DND-41 (cell line): ENCODE measurements at places on chromosomes 4 and X.

GRCh38 chr4:127975121-127975770, 10.0 kb downstream of the ABHD18 start:
- no peak for DNase-seq

GRCh38 chrX:2342874-2343273, 157.9 kb downstream of the DHRSX start:
- no peak for DNase-seq

DNA sequence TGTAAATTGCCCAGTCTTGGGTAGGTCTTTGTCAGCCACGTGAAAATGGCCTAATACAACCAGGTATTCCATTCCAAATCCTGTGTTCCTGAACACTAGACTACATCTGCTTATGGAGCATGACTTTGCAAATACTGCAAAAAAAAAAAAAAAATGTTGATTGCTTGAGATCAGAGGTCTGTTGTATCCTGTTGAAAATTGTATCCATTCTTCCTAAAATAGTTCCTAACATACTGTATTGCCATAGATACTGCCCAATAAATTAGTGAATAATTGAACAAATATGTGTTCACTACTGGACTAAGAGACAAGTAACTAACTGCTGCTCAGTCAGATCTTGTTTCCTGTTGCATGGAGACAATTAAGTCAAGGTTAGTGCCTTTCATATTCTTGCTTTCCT, 164.3 kb upstream of the PABPC4L start:
- DNase-seq = no peak

DNA sequence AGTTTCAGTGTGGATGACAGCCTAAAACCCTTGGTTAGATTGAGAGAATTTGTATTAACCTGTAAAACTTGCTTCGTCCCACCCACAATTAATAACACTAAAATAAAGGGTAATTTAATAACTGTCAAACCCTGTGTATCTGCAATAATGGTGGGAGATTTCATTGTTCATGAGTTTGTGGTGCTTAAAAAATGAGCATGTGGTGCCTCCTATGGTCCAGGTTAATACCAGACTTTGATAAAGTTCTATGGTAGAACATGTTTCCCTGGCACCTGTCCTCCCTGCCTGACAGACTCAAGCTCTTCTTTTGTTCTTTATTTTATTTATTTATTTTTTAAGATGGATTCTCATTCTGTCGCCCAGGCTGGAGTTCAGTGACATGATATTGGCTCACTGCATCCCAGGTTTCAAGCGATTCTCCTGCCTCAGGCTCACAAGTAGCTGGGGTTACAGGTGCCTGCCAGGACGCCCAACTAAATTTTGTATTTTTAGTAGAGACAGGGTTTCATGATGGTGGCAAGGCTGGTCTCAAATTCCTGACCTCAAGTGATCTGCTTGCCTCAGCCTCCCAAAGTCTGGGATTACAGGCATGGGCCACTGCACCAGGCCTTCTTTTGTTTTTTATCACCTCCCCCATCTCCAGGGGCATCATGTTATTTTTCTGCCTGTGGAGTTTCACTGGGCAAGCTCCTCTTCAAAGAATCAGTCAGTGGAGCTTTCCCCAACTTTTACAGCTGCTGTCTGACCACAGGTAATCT, 289.2 kb downstream of the NR3C2 start:
- DNase-seq = no peak

GRCh38 chrX:6568031-6568430, 33.1 kb upstream of the VCX3A start:
- DNase-seq = no peak

- DNase-seq = no peak
These were observed 18.5 kb downstream of the CPZ start for GRCh38 chr4:8610858-8611616.

DNA sequence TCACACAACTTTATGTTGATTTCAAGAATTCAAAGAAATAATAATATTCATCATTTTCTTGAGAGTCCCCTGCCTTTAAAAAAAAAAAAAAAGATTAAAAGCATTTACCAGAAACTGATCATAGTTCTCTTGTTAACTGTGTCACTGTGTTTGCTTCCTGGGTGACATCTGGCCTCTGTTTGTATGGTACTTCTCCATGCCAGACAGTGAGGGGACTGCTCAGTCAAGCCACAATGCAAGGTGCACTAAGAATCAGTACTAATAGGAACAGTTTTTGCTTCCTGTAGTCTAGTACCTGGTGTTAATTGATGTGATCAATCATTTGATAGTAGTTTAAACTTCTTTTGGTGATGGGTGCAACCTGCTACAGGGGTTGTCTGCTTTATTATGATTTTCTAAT, 77.5 kb downstream of the PHOX2B start:
- DNase-seq = no peak

DNA sequence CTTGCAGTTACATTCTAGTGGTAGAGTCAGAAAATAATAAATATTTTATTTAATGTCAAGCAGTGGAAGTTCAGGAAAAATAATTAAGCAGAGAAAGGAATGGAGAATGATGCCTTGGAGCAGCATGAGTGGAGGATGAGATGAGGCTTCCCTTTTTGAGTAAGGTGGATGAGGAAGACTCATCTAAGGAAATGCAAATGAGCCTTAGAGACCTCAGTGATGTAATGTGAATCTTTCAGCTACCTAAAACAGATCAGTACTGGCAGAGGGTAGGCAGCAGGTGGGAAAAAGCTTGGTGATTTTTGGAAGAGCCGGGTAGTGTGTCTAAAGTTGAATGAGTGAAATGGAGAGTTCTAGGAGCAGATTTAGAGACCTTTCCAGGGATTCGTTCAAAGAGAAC, 118.2 kb downstream of the GRID2 start:
- no peak for DNase-seq

DNA sequence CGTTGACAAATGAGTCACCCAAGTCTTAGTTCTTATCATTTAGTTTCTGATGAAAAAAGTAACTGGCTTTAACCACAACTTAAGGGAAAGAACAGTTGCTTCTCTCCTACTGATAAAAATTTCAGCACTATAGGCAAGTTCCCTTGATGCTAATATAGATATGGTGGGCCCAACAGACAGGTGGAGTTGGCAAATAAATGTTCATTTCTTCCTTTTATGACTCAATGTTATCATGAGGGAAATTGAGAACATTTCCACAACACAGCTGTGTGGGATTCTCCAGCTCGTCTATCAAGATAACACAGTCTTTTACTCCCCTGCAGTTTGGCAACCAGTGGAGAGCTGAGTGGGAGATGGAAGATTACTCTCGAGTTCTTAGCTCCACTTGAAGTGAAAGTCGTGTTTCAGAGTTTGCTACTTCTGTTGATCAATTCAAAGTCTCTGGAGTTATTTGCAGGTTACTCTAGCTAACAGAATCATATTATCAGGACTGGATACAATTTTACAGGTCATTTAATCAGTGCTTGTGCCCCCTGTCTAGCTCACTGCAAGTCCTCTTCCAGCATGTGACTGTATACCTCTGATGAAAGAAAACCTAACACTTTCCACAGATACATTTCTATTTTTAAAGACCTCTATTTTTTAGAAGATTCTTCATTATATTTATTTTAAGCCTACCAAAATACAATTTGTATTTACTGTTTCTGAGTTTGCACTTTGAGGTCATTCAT, 270.6 kb upstream of the GK2 start:
- DNase-seq = peak; percentile 62

- DNase-seq = peak; percentile 19
These were observed 4.5 kb downstream of the FAM47E start for GRCh38 chr4:76256032-76256431.

GRCh38 chrX:35040871-35041270, 98.3 kb downstream of the FAM47B start:
- no peak for DNase-seq

DNA sequence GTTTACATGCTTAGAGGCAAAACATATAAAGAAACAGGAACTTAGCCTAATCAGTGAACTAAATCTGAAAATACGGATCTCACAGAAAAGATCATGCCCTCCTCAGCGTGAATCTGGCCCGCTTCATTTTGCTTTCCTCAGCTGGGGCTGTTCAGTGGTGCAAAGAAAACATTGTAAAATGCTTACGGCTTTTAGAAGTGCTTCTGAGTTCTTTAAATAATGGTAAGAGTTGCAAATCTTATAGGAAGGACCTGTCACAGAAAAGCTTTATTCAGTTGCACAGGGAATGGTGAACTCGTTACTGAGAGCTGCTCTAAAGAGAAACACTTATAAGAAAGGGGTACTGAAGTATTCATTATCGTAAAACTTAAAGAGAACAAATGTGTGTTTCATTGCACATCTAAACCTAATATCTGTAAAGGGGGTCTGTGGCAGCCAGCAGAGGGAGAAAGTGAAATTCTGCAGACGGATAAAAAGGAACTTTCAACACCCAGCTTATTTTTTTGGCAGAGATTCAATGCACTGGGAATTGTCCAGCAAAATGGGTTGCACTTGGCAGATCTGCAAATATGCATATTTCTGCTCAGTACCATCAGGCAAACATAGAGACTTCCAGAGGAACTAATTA, 139.2 kb upstream of the ANK2 start:
- no peak for DNase-seq

- DNase-seq = no peak
These were observed 15.5 kb downstream of the MCF2 start for GRCh38 chrX:139692506-139692849.

DNA sequence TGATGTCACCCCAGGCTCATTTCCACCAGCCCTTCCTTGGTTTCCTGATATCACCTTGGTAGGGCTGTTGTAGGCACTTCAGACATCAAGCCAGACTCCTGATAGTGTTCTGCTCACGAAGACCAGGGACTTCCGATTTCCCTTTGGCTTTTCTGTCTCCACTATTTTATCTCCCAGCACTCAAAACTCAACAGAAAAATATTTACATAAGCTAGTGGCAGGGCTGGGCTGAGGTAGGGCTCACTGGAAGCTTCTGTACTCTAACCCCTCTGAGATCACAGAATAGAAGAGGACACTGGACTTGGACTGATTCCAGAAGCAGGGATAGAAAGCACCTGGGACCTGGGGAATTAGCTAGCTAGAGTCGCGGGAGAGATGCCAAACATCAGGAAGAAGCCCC, 34.4 kb upstream of the EFNB1 start:
- no peak for DNase-seq
